ENCODE measurements at places on chromosomes 12 and 14.

DNA sequence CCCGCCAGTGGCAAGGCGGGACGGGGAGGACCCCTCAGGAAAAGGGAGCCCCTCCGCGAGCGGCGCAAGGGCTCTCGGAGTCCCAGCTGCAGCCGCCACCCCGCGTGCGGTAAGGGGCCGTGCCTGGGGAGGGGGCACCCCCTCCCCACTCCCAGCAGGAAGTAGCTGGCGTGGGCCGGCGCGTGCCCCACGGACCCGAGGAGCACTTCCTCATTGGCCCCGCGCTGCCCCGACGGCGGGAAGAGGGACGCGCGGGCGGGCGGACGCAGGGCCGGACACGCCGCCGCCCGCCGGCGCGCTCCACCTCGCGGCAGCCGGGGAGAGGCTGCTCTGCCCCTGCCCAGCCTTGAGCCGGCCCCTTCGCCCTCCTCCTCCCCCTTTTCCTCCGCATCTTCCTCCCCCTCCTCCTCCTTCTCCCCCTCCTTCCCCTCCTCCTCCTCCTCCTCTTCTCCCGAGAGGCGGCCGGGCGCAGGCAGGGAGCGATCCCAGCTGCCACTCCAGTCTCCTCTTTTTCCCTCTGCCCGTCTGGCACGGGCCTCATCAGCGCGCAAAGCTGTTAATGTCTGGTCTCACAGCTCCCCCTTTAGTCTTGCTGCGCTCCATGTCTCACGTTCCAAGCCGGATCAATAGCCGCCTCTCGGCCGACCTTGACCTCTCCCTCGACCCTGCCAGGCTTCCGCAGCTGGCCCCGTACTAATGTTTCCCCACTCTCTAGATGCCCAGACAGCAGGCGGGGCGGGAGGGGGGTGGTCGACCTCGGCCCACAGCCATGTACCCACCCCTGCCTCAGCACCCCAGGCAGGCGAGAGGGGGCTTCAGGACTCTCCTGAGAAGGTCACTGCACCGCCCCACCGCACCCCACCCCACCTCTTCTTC, 2.6 kb upstream of the BCL11B start:
- H3K27ac ChIP-seq: no peak overlapping the region
- peak; percentile 60 for DNase-seq
- peaks cover 3% of the 10 kb centered on the region for H3K36me3 ChIP-seq
- peaks cover 17% of the 10 kb centered on the region for H3K27me3 ChIP-seq
- peaks cover 26% of the 10 kb centered on the region for H3K4me1 ChIP-seq
- peak overlapping the region; percentile 27 for H3K4me3 ChIP-seq

- no peaks in the 10 kb centered on the region for H3K4me1 ChIP-seq
- peaks cover 78% of the 10 kb centered on the region for H3K36me3 ChIP-seq
- H3K27me3 ChIP-seq: no peaks in the 10 kb centered on the region
- no peak overlapping the region for H3K4me3 ChIP-seq
Measured at GRCh38 chr12:105164068-105164467, 56.5 kb downstream of the WASHC4 start.

DNA sequence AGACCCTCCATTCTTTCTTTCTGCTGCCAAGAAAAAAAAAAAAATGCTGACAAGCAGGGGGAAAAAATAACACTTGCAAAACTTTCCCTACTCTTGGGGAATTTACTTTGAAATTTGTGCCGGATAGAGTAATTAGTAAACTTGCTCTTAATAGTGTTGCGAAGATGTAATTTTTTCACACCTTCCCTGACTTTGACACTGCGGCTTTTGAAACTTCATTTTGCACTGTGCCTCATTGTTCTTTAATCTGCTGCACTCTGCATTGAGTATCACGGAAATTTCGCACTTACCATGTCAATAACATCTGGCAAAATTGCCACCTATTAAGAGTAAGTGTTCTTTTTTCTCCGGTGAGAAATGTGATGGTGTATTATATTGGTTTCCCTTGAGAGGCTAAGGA, 596.1 kb downstream of the VRK1 start:
- no peaks in the 10 kb centered on the region for H3K27me3 ChIP-seq
- no peak overlapping the region for H3K27ac ChIP-seq
- DNase-seq: no peak
- H3K4me1 ChIP-seq: peaks cover 4% of the 10 kb centered on the region
- no peak overlapping the region for H3K4me3 ChIP-seq
- H3K36me3 ChIP-seq: no peaks in the 10 kb centered on the region

- H3K4me1 ChIP-seq: no peaks in the 10 kb centered on the region
- no peak overlapping the region for H3K4me3 ChIP-seq
Measured at GRCh38 chr14:31388687-31389413, 31.5 kb downstream of the HEATR5A start.

GRCh38 chr12:25058658-25059058, 109.8 kb upstream of the BCAT1 start:
- H3K27ac ChIP-seq: no peak overlapping the region
- H3K36me3 ChIP-seq: peaks cover 3% of the 10 kb centered on the region
- DNase-seq: no peak
- peaks cover 44% of the 10 kb centered on the region for H3K4me1 ChIP-seq
- H3K27me3 ChIP-seq: no peaks in the 10 kb centered on the region

DNA sequence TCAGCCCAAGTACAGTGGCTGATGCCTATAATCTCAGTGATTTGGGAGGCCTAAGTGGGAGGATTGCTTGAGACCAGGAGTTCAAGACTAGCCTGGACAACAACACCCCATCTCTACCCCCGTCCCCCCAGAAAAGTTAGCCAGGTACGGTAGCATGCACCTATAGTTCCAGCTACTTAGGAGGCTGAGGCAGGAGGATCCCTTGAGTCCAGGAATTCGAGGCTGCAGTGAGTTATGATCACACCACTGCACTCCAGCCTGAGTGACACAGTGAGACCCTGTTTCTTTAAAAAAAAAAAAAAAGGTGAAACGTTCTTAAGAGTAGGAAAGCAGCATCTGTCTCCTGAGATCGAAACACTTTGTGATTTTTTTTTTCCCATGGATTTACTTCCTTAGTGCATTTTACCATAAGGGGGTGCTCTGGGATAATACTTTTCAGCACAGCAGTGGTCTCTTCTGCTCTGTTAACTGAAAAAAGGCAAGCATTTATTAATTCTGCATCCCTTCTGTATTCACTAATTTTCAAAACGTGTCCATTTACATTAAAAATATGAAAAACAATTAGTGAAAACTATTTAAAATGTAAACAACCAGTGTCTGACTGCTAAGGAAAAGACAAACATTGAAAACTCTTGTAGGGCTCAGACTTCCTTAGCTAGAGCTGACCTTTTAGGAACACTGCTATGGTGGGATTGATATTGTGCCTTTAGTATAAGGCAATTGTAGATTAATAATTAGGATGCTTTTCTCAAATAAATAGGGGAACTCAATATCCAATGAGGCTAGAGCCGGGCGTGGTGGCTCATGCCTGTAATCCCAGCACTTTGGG, 31.2 kb upstream of the USP44 start:
- no peak for DNase-seq
- H3K4me3 ChIP-seq: no peak overlapping the region
- H3K4me1 ChIP-seq: no peaks in the 10 kb centered on the region
- H3K36me3 ChIP-seq: no peaks in the 10 kb centered on the region
- H3K27ac ChIP-seq: no peak overlapping the region

- no peak overlapping the region for H3K27ac ChIP-seq
- H3K4me1 ChIP-seq: no peaks in the 10 kb centered on the region
- peaks cover 69% of the 10 kb centered on the region for H3K36me3 ChIP-seq
Measured at GRCh38 chr14:30656190-30656632, 34.1 kb downstream of the SCFD1 start.

DNA sequence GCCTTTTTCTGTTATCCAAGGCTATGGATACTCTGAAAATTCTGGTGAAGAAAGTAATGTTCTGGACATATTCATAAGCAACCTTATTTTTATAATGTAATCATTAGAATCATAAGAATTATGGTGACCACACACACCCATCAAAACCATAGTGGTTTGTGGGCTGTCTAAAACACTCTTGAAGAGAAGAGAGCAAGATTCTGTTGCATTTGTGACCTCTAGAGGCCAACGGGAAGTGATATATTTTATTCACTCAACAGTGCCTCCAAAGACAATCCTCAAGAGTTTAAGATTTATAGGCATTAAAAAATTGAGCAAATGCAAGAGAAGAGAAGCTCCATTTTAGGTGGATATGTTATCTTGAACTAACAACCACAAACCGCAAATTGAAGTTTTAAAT, 68.5 kb upstream of the LGR5 start:
- H3K27ac ChIP-seq: no peak overlapping the region
- H3K36me3 ChIP-seq: no peaks in the 10 kb centered on the region
- H3K27me3 ChIP-seq: no peaks in the 10 kb centered on the region

- H3K4me3 ChIP-seq: no peak overlapping the region
- no peak for DNase-seq
- H3K4me1 ChIP-seq: no peaks in the 10 kb centered on the region
Measured at GRCh38 chr12:52091061-52091460, 11.6 kb downstream of the SMIM41 start.

- no peak overlapping the region for H3K4me3 ChIP-seq
- no peaks in the 10 kb centered on the region for H3K27me3 ChIP-seq
- peak overlapping the region; percentile 87 for H3K27ac ChIP-seq
- H3K36me3 ChIP-seq: no peaks in the 10 kb centered on the region
- DNase-seq: no peak
Measured at GRCh38 chr14:97995038-97995437, 1197.9 kb downstream of the VRK1 start.

- no peak overlapping the region for H3K4me3 ChIP-seq
- no peak overlapping the region for H3K27ac ChIP-seq
- peaks cover 4% of the 10 kb centered on the region for H3K27me3 ChIP-seq
- DNase-seq: no peak
Measured at GRCh38 chr14:76866456-76866855, 40.2 kb downstream of the LRRC74A start.

- H3K27ac ChIP-seq: no peak overlapping the region
- no peaks in the 10 kb centered on the region for H3K27me3 ChIP-seq
- no peak for DNase-seq
- H3K36me3 ChIP-seq: no peaks in the 10 kb centered on the region
- H3K4me1 ChIP-seq: no peaks in the 10 kb centered on the region
Measured at GRCh38 chr14:53793790-53794505, 162.7 kb downstream of the BMP4 start.

GRCh38 chr14:99125113-99125512, 146.9 kb downstream of the BCL11B start:
- DNase-seq: no peak
- H3K27me3 ChIP-seq: no peaks in the 10 kb centered on the region
- no peaks in the 10 kb centered on the region for H3K36me3 ChIP-seq
- no peak overlapping the region for H3K27ac ChIP-seq
- no peak overlapping the region for H3K4me3 ChIP-seq

DNA sequence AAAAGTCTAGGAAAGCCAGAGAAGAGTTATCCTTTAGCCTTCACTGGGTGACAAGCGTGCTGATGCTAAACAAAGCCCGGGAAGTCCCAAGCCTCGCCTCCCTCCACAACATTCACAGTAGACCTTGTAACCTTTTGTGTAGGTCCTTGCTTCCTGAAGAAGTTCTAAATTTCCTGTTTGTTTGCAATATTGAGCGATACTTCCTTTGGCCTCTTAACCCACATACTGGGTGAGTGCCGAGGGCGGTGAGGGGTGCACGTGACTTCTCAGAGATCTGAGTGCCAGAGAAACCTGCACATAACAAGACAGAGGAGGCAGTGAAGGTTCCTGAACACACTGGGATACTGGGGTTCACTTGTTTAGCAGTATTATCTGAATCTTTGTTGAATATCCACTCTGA, 134.3 kb downstream of the PLXNC1 start:
- H3K36me3 ChIP-seq: 0 out of 2 replicates have a peak, but pooled peaks cover 3% of the 10 kb centered on the region
- no peaks in the 10 kb centered on the region for H3K27me3 ChIP-seq
- H3K4me1 ChIP-seq: no peaks in the 10 kb centered on the region
- no peak overlapping the region for H3K4me3 ChIP-seq
- H3K27ac ChIP-seq: no peak overlapping the region
